ENCODE measurements at places on chromosomes 12 and 14.

- peak; percentile 86 for DNase-seq
Measured at GRCh38 chr12:53213348-53213747, 6.3 kb upstream of the ITGB7 start.

- no peak for DNase-seq
Measured at GRCh38 chr12:6553051-6553868, 2.6 kb downstream of the IFFO1 start.

- peak; percentile 88 for DNase-seq
Measured at GRCh38 chr12:93785249-93786010, 108.3 kb downstream of the CRADD start.

DNA sequence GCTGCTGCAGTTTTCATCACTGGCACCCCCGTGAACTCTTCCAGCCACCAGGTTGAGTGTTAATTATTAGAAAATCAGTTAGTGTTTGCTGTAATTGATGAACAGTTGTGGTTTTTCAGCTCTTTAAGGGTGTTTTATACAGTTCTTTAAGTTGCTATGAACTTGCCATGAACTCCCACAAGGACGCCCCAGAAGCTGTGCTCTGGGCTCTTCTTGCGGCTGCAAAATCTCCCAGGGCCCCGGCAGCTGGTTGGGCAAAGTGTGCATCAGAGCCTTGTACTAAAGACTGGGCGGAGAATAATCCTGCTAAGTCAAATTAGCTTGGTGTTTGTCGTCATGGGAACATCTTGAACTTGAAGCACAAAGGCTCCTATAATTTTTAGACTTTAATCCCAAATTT lies 82.2 kb downstream of the EML1 start:
- no peak for DNase-seq

GRCh38 chr14:94170136-94170535 lies 4.0 kb upstream of the PPP4R4 start:
- DNase-seq, result no peak

Data from activated CD4-positive, alpha-beta T cell treated with anti-CD3 and anti-CD28 coated beads, Interleukin-2, amount 50 U/mL, for 16 hours (primary cell).